Stimulated activated CD4-positive, alpha-beta T cell treated with anti-CD3 and anti-CD28 coated beads, Interleukin-1b, Interleukin-23, amount 100 ng/mL, for 1 hour (primary cell): ENCODE measurements at places on chromosomes 6 and 20.

GRCh38 chr20:61044499-61044898 is 207.6 kb upstream of the CDH4 start:
- no peak for DNase-seq

DNA sequence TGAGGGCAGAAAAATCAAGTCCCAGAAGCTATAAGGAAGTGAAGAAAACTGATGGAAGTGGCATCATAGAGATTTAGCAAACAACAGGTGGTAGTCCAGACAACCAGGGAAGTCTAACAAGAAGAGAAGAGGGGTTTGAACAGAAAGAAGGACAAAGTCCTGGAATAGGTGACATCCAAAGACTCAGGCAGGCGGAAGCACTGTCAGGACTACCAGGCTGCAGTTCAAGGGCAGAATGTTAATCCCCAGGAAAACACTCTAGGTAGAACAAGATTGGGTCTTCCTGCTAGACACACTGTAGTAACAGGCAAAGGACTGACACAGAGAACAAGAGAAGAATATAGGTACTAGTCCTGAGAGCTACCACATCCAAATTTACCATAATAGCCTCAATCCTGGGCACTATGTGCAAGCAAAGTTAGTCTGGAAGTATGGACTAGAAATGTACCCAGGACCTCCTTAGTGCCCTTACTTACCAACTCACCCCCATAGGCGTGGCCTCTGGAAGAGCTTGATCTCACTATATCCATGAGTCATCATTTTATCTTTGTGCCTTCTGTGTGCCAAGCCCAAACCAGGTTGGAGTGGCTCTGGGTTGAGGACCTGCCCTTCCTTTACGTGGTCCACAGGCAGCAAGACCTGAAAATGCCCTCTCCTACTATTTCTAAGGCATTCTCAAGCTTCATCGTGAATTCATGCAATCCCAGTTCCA is 2.2 kb upstream of the EPB41L2 start:
- DNase-seq: no peak

DNA sequence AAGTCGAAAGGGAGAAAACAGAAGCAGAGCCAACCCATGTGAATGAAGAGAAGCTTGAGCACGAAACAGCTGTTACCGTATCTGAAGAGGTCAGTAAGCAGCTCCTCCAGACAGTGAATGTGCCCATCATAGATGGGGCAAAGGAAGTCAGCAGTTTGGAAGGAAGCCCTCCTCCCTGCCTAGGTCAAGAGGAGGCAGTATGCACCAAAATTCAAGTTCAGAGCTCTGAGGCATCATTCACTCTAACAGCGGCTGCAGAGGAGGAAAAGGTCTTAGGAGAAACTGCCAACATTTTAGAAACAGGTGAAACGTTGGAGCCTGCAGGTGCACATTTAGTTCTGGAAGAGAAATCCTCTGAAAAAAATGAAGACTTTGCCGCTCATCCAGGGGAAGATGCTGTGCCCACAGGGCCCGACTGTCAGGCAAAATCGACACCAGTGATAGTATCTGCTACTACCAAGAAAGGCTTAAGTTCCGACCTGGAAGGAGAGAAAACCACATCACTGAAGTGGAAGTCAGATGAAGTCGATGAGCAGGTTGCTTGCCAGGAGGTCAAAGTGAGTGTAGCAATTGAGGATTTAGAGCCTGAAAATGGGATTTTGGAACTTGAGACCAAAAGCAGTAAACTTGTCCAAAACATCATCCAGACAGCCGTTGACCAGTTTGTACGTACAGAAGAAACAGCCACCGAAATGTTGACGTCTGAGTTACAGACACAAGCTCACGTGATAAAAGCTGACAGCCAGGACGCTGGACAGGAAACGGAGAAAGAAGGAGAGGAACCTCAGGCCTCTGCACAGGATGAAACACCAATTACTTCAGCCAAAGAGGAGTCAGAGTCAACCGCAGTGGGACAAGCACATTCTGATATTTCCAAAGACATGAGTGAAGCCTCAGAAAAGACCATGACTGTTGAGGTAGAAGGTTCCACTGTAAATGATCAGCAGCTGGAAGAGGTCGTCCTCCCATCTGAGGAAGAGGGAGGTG is 38.7 kb downstream of the ZBTB2 start:
- no peak for DNase-seq

- DNase-seq: no peak
These were observed 210.0 kb downstream of the DLL1 start for GRCh38 chr6:170080828-170081371.

GRCh38 chr6:144246988-144247387 is 38.1 kb upstream of the UTRN start:
- no peak for DNase-seq

DNA sequence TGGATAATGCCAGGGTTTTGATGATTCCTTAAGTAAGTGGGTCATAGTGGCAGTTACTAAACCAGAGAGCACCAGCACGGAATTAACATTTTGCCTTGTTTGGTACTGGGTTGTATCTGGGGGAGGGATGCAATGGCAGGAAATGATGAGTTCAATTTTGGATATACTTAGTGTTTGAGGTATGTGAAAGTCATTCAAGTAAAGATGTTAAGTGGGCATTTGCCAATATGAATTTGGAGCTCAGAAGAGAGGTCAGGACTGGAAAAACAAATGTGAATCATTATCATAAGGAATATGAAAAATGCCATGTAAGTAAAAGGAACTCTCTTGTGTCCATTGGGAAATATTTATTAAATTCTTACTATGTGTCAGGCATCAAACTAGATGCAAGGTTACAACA is 6.2 kb downstream of the PXT1 start:
- DNase-seq: no peak

GRCh38 chr6:111603040-111603439 is 2.6 kb downstream of the TRAF3IP2 start:
- DNase-seq: no peak

DNA sequence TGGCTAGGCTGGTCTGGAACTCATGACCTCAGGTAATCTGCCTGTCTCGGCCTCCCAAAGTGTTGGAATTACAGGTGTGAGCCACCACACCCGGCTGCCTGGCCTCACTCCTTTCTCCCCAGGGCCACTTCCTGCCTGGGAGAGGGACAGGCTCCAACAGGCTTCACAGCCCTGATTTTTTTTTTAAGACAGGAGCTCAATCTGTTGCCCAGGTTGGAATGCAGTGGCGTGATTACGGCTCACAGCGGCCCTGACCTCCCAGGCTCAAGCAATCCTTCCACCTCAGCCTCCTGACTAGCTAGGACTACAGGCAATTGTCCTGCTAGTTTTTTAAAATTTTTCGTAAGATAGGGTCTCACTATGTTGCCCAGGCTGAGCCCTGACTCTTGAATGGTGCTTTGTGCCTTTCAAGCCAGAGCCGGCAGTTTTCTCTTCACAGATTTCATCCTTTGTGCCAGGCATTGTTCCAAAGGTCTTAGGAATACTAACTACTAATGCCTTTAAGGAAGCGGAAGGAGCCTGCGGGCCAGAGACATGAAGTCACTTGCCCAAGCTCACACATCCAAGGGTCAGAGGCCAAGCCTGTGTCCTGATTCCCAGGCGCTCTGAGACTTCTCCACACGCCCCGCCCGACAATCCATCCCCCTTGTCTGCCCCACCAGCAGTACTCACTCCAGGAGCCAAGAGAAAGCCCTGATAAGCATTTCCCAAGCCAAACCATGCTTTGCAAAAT is 19.2 kb downstream of the CAPN11 start:
- no peak for DNase-seq

GRCh38 chr6:141316236-141316635 is 816.5 kb upstream of the GJE1 start:
- no peak for DNase-seq

- DNase-seq: peak; percentile 13
These were observed 109.1 kb downstream of the TSHZ2 start for GRCh38 chr20:53080969-53081871.

DNA sequence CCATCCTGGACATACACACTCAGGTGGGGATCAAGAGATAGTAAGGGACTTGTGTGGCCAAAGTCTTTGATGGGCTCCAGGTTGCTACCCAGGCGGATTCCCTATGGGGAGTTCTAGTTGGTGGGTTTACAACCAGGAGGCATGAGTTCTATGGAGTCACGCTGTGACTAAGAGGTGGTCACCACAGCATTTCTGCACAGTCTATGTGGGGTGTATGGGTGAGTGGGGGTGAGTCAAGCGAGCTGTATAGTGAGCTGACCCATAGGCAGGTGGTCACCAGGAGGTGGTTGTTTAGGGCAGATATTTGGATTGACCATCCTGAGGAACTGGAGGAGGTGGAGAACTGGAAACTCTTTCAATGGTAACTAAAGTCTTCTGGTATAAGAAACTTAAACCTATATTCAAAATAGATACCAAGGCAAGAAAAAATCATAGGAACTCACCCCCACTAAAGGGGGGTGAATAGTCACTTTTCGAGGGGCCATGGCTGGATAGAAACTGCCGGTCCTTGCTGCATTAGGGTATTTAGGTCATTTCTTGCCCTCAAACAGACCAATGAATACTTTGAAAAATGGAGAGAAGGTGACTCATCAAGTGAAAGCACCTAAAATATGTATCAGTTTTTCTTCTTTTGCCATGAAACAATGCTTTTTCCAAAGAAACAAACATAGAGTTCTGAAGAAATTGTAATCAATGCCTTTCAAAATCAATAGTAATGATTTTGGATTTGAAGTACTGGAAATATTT is 84.3 kb upstream of the NRN1 start:
- no peak for DNase-seq

- no peak for DNase-seq
These were observed 170.8 kb downstream of the SASH1 start for GRCh38 chr6:148513145-148514071.

DNA sequence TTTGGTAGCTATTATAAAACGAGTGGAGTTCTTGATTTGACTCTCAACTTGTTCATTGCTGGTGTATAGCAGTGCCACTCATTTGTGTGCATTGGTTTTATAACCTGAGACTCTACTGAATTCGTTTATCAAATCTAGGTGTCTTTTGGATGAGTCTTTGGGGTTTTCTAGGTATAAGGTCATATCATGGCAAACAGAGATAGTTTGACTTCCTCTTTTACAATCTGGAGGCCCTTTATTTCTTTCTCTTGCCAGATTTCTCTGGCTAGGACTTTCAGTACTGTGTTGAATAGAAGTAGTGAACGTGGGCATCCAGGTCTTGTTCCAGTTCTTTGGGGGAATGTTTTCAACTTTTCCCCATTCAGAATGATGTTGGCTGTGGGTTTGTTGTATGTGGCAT is 38.8 kb downstream of the SUMO4 start:
- no peak for DNase-seq

GRCh38 chr6:144262470-144263369 is 22.4 kb upstream of the UTRN start:
- DNase-seq: no peak

GRCh38 chr20:8854571-8854970 is 214.3 kb upstream of the PLCB4 start:
- DNase-seq: no peak

- DNase-seq: no peak
These were observed 92.9 kb upstream of the ENPP5 start for GRCh38 chr6:46263707-46264086.

GRCh38 chr6:20340068-20340848 is 61.4 kb upstream of the E2F3 start:
- DNase-seq: no peak

DNA sequence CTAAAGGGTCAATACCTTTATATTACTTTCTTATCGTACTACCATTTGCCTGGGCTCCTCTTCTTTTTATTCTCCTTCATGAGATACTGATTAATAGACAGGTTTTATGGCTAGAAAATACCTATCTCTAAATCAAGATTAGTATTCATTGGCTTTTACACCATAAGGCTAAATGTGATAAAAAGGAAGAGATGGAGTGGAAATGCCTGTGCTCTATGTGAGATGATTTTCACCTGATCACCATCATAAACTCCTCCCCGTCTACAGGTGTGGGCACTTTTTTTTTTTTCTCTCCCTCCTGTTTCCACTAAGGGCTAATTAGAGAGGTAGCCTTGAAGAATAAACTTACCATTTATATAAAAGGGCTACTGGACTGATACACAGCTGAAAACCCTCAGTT is at the start of gene GLYATL3:
TSS of gene GLYATL3 (plus strand) at position 301 of the 400 bp plus-strand sequence. CDS start 12,068 bp downstream, outside the sequence.
- DNase-seq: no peak

DNA sequence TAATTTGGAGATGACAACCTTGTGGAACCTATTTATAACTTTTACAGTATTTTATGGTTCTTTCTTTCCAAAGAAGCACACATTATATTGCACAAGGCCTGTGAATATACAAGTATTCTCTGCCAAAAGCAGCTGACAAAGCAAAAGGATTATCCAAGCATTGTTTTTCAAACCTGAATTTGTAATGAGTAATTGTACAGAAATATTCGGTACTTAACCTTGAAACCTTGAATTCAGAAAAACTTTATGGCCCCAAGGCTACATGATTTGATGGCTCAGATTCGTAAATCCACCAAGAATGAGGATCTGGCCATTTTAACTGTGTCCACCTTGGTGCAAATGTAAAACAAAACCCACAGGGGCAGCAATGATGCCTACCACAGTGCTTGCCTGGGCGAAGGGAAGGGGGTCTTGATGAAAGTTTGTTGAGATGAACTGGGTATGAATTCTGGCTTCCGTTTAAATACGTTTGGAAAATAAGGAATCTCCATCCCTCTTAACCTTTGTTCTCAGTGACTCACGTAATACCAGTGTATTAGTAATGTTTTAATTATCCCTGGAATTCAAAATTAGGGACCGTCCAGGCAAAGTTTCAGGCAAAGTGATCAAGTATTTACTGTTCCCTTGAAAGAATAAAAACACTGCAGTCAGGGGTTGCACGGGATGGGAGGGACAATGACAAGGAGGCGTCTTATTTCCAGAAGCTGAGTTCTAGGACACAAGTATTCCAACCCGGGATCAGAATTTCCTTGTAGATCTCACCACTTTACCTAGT is 2.7 kb upstream of the RBM24 start:
- no peak for DNase-seq

- no peak for DNase-seq
These were observed 10.7 kb downstream of the DLL1 start for GRCh38 chr6:170279977-170280688.

- DNase-seq: no peak
These were observed 220.0 kb downstream of the QKI start for GRCh38 chr6:163634211-163635171.

DNA sequence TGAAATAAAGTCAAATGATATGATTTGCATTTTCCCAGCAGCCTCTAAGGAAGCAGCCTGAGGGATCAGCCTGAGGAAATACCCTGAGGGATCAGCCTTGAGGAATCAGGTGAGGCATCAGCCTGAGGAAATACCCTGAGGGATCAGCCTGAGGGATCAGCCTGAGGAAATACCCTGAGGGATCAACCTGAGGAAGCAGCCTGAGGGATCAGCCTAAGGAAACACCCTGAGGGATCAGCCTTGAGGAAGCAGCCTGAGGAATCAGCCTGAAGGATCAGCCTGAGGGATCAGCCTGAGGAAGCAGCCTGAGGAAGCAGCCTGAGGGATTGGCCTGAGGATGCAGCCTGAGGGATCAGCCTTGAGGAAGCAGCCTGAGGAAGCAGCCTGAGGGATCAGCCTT is 669.7 kb upstream of the AGPAT4 start:
- no peak for DNase-seq

GRCh38 chr6:47247227-47247797 is 62.4 kb downstream of the TNFRSF21 start:
- no peak for DNase-seq

DNA sequence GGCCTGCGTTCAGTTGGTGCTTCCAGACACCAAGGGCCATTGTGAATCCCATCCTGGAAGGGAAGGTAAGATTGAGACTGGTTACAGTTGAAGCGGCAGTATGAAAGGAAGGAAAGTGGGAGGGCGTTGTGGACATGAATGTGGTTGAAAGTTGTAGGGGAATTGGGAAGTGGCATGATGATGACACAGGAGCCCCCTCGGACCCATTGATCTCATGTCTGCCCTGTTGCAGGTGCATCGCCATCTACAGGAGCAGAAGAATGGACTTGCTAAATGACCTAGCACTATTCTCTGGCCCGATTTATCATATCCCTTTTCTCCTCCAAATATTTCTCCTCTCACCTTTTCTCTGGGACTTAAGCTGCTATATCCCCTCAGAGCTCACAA is 5.5 kb downstream of the HLA-DQA1 start:
- DNase-seq: no peak
